ENCODE measurements at places on chromosomes 1 and 21.

DNA sequence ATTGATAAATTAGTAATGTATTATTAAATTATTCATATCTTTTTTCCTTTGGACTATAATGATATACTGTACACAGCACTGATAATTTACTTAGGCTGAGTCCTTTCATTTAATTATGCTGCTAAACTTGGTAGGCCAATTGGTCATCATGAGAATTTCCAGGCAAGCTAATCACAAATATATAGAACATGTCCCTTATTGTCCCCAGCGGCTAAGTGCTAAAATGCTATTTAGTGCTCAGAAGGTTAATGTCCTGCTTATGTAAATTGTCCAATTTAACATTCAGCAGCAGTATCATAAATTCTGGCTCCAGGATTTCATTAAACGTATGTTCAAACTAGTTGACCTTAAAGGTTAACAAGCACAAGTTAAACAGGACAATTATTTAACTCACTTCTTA is 30.0 kb upstream of the RRP15 start:
- DNase-seq: no peak

GRCh38 chr1:240092301-240093119 is 827 bp downstream of the FMN2 start:
- DNase-seq: no peak

- no peak for DNase-seq
Measured at GRCh38 chr1:94884106-94884505, 42.8 kb downstream of the CNN3 start.

DNA sequence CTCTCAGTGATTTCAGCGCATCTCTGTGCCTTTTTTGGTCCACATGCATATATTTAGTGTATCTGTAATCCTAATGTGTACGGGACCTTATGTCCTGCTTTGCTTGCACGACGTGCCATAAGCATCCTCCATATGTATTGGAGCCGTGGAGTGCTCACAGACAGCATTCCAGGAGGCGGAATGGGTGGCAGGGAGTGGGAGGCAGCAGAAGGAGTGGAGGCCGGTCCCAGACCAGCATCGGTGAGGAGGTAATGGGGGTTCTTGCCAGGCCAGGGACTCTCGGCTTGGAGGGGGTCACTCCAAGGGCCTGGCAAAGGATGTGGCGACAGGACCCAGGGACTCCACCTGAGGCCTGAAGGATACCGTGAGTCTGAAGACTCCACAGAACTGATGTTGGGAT is 185.0 kb downstream of the CAMTA1 start:
- no peak for DNase-seq

DNA sequence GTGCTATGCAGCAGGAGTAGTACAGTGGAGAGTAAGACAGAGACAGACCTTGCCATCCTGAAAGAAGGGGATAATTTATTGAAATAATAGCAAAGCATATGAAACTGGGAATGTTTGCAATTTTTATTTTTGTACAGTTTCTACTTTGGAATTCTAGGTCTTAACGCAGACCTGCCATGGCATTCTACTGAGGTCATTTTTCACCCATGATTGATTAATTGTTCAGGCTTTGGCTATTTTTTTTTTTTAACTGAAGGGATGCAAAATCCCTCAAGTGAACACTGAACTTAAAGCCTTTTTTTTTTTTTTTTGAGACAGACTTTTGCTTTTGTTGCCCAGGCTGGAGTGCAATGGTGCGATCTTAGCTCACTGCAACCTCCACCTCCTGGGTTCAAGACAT is 27.1 kb downstream of the MTF2 start:
- no peak for DNase-seq

- DNase-seq: no peak
Measured at GRCh38 chr1:163758977-163759670, 437.4 kb downstream of the NUF2 start.

DNA sequence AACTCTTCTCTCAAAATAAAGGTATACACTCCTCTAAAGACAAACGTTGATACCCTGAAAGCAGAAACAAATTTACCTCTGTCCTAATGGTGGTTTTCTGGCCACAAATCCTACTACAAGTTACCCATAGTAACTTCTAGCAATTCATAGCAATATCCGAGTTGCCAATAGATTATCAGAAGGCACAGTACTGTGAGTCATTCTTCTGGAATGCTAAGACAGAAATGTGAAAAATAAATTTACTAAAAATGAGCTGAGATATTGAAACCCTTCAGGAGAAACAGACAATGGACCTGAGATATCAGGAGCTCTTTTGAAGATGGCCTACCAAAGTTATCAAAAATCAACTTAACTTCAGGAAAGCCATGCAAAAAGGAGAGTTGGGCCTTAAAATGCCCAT is 715.0 kb upstream of the ADAMTS5 start:
- no peak for DNase-seq

GRCh38 chr1:46488343-46489168 is 1.1 kb upstream of the DMBX1 start:
- DNase-seq: no peak

- no peak for DNase-seq
Measured at GRCh38 chr1:165116732-165117131, 239.8 kb downstream of the LMX1A start.

DNA sequence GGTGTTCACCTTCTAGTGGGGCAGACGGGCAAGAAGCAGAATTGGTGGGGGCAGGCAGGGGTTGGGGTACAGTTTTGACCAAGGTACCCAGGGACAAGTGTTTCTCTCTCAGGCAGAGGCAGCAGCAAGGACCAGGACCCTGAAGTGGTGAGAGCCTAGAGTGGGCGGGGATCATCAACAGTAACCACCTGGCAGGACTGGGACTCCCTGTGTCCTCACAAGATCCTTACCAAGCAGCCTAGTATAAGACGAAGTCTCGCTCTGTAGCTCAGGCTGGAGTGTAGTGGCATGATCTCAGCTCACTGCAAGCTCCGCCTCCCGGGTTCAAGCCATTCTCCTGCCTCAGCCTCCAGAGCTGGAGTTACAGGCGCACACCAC is 3.2 kb upstream of the NADK start:
- DNase-seq: no peak

GRCh38 chr1:238649200-238649599 is 737.2 kb upstream of the CHRM3 start:
- DNase-seq: no peak

DNA sequence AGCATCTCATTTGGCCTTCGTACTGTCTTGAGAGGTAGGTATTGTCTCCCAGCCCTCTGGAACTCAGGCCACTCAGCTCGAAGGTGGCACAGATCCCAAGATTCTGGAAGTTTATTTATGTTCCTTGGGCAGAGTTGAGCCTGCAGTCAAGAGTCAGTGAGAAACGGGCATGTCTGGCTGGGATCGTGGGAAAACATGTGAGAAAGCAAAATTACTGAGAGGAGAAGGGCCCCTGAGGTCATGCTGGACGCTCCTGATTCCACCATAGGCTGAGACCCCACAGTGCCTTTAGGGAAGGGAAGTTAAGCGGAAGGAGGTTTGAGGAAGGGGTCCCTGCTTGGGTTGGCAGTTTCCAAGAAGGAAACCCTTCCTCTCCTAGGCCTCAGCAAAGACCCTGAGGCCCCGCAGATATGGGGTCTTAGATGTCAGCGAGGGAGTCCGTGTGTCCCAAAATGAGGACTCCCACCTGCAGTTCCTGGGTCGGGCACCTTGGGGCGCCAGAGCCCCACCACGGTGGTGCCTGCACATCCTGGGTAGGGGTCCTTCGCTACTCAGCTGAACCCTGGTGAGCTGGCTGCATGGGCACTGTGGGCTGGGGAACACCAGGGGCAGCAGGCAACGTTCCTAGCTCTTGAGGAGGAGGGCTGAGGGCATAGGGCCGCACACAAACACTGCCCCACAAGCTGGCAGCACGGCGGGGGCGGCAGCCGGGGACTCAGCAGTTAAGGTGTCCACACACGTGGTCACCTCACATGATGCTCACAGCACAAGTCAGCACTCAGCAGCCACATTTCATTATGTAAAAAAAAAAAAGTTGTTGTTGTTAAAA is 12.3 kb upstream of the SEMA4A start:
- DNase-seq: peak; percentile 40

- peak; percentile 47 for DNase-seq
Measured at GRCh38 chr1:192600275-192600674, 24.7 kb downstream of the RGS1 start.

- no peak for DNase-seq
Measured at GRCh38 chr1:67780637-67781036, 52.6 kb downstream of the GNG12 start.

DNA sequence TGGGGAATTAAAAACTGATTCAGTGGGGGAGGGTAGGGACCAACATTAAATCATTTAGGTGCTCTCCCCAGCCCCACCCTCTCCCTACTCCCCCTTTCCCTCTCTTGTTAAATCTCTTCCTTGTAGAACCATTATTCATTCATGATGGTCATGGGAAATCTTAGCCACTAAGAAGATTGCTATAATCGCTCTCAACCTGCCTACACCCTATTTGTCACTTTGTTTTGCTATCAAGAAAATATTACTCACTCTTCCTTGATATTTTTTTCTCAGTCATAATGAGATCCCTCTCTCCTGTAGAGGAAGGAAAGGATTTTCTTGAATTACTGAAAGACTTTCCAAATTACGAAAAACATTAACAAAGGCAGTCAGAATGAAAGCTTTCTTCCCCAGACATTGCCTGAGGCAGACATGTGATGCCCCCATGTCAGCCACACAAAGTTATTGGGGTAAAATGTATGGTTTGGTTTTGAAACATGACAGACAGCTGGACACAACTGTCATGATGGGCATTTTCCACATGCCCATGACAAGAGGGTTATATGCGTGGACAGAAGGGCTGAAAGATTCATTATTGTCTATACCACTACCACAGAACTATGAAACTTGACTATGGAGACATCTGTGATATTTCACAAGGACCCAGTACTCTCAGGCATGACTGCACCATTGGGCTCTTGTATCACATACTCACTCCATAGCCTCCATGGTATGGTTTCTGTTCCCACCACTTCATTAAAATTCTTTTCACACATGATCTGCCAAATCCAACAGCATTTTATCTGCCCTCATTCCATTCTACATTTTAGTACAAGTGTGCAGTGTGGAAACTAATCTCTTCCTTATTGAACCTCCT is 420.1 kb downstream of the DISC1 start:
- peak; percentile 15 for DNase-seq

DNA sequence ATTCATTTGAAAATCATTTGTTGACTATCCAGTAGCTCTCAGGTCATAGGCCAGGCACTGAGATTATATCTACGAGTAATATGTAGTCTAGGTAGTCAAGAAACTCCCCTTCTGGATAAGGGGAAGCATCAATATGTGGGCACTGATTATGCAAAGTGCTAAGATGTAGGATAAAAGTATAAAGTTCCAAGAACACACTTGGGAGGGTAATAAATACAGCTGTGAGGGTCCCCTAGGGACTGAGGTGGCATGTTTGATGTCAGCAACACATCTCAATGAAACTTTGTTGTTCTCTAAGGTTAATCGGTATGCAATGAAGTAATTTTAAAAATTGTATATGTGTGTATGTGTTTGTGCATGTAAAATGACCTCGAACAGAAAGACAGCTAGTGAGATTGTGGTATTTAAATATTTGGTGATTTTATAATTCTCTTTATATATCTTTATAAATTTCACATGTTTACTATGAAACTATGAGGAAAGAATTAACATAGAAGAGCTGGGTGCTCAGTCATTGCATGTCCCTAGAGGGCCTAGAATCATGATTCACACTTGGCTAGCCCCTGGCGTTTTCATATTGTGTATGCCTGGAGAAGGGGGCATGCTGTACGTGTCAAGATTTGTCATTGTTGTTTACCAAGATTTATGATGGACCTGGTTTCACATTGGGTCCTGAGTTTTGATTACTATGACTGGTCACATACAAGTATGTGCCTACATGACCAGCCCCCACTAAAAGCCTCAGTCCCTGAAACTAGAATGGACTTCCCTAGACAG is 140.1 kb upstream of the DUSP10 start:
- no peak for DNase-seq

DNA sequence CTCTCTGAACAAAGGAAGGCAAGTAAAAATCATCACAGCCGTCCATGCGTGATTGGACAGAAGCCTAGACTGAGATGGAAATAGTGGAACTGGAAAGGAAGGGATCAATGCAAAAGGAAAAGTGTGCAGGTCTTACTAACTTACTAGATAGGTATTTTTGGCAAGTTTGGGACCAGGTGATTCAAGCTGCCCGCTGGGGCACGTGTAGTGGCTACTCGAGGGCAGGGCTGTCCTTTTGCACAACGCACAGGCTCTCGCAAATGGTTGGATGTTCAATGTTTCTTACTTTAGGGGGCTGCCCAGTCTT is 566 bp upstream of the ALG6 start:
- DNase-seq: peak; percentile 16

GRCh38 chr1:232084584-232085223 is 458.1 kb downstream of the DISC1 start:
- DNase-seq: no peak

DNA sequence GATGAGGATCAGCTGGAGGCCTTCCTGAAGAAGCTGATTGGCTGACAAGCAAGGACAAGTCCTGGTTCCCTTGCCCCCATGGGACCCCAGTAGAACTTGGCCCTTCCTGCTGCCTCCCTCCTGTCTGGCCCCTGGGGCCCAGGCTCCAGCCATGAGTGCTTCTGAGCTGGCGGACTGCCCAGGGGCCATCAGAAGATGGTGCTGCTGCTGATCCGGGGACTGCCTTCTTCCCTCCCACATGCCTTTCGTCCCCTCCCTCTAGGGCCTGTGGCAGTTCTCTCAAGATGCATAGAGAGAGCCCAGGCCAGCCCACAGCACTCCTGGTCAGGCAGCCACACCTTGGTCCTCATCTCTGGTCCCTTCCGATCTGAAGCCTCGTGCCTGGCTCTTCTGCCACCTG is 57.9 kb upstream of the PRKACB start:
- no peak for DNase-seq

GRCh38 chr1:186765446-186765845 is 63.3 kb upstream of the PLA2G4A start:
- DNase-seq: no peak

- DNase-seq: no peak
Measured at GRCh38 chr1:212133319-212133718, 97.8 kb downstream of the DTL start.

DNA sequence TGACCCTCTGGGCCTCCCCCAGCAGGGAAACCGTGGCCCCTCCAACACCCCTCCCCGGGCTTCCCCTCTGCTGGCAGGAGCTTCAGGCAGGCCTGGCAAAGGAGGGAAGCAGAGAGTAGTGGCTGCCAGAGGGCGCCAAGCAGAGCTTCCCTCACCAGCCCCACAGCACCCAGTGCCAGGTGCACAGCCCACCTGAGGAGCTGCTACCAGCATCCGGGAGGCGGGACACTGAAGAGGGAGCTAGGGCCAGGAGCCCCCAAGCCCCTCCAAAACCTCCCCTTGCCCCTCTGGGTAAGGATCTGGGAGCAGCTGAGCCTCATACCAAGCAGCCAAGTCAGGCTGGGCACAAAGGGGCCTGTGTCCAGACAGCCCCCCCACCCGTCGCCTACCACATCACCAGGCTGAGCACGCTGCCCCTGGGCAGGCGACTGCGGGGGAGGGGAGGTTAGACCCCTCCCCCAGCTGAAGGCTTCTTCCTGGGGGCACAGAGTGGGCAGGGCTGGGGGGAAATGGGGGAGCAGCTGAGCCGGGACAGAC is 19.6 kb downstream of the CCDC24 start:
- no peak for DNase-seq

- DNase-seq: peak; percentile 30
Measured at GRCh38 chr21:28522014-28522799, 470.5 kb downstream of the LTN1 start.
